ENCODE measurements at places on chromosomes 2 and 18.

DNA sequence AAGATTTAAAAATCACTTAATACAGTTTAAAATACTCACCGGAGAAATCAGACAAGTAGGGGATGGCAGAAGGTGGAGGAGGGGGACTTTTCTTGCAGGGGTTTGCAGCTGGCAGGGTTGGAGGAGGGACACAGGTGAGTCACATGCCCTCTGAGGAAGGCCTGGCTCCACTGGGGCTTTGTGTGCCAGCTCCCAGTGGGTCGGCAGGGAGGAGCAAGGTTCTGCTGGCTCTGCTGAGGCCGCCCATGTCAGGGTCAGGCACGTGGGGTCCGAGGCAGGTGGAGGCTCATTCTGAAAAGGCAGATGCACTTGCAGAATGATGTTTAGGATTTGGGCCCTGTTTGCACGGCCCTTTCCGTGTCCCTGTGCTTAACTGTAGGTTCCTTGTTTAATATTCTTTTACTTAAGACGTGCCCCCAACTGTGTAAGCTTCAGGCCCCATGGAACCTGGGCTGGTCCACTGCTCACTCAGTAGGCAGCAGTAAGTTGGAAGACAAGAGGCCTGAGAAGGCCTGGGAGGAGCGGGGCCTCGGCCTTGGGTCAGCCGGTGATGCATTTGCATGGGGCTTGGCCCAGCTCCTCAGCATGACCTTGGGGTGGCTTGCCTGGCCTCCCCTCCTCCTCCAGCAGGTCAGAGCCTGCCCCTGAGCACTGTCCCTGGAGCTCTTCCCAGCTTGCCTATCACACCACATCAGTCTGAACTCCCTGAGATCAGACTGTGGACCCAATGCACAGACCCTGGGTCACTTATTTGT, 141.0 kb downstream of the GLI2 start:
- DNase-seq: no peak

DNA sequence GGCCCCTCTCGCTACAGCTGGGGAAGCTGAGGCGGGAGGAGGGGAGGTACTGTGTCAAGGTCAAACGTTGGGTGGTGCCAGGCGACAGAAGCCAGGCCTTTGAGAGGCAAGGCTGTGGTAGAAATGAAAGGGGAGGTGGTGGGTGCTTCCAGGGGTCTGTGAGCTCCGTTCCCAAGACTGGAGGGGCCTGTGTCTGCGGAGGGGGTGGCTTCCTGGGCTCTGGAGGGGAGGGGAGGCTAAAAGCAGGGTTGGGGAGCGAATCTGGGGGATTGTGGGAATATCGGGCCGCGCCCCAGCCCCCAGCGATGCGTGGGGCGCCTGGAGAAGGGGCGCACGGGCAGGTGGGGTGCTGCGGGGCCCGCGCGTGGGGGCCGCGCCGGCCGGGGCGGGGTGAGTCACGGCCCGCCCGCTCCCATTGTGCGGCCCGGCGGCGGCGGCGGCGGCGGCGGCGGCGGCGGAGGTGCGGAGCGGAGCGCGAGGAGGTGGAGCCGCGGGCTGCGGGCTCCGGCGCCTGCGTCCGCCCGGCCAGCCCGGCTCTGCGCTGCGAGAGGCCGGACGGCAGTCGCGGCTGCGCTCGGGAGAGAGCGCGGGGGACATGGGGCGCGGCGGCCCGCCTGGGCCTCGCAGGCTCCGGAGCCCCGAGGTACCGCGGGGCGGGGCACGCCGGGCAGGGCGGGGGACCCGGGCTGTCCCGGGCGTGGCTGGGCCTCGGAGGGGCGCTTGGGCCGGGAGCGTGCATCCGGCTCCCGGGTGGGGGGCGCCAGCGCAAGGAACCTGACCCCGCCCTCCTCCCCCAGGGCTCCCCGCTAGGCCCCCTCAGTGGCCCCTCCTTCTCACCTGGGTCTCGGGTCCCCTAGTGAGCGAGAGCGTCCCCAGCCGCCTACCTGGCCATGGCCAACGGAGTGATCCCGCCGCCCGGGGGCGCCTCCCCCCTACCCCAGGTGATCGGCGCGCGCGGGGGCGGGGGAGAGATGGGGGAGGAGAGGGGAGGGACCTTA, at the start of gene SLC4A3:
Gene SLC4A3 (plus strand): TSS at position 528 of the 998 bp plus-strand sequence. CDS start 363 bp downstream, at position 891.
- DNase-seq: no peak

DNA sequence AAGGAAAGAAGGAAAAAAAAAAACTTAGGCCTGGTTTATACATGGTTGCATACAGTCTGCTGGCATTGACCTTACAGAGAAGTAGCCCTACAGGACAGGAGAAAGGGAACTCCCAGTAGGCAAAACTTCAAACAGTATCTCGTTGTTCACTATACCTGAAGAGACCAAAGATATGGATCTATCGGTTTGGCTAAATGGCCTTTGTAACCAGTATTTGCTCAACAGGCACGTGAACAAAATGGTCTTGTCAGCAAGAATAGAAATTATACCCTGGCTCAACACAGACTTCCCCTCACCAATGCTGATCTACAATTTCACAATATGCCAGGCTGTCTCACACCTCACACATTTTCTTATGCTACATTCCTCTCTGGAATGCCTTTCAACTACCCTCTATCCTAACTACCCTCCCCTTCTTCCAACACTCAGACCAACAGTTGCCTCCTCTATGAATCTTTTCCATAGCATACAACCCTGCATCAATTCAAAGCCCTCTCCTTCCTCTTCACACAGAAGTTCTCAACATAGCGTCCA, 13.7 kb downstream of the HYCC2 start:
- no peak for DNase-seq

DNA sequence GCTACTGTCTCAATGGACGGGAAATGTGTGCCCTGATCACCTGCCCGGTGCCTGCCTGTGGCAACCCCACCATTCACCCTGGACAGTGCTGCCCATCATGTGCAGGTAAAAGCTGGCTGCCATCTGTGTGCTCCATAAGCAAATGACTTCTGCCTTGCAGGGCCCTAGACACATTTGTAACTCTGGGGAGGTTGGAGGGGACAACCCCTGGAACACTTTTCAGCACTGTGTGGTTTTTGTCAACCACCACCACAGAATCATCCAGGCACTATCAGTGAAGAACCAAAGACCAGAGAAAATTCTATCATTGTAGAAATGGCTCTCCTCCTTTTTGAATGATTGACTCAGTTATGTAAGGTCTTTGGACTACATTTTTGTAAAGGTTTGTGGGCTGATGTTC, 84.3 kb downstream of the FEZ2 start:
- DNase-seq: no peak

DNA sequence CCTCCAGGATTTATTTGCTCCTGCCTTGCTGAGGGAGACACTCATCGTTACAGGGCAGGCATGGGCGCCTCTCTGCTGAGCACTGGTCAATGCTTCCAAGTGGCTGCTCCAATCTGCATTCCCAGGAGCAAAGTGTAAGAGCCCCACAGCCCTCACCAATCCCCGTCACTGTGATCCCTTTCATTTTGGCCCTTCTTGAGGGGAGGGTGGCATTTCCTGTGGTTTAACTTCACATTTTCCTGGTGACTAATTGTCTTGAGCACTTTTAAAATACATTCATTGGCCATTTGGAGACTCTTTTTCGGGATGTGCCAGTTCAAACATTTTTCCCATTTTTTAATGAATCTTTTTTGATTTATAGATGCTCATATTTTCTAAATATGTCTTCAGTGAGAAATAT, 33.0 kb downstream of the TPO start:
- DNase-seq: no peak

DNA sequence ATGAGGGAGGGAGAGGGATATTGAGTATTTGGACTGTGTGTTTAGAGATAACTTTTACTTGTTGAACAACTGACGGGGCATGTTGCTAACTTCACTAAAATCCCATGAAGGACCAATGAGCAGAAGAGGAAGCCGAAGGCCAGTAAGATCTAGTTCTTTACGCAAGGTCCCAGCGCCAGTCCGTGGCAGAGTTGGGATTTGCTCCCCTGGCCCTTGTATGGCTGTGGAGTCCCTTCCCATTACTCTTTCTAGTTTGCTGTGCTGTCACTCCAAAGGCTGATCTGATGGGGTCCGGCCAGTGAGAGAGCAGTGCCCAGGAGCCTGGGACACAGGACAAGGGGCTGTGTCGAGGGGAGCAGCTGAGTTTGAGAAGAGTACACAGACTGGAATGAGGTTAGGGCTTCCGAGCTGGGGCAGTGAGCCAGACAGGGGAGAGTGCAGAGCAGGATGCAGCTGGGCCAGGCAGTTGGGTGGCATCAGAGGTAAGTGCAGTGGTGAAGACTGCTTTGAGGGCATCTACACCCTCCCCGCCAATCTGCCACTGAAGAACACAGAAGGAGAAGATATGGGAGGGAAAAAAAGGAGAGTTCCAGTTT, 692.9 kb upstream of the HS6ST1 start:
- DNase-seq: no peak

- no peak for DNase-seq
Observed at GRCh38 chr2:23330214-23330613, 54.8 kb upstream of the KLHL29 start.

DNA sequence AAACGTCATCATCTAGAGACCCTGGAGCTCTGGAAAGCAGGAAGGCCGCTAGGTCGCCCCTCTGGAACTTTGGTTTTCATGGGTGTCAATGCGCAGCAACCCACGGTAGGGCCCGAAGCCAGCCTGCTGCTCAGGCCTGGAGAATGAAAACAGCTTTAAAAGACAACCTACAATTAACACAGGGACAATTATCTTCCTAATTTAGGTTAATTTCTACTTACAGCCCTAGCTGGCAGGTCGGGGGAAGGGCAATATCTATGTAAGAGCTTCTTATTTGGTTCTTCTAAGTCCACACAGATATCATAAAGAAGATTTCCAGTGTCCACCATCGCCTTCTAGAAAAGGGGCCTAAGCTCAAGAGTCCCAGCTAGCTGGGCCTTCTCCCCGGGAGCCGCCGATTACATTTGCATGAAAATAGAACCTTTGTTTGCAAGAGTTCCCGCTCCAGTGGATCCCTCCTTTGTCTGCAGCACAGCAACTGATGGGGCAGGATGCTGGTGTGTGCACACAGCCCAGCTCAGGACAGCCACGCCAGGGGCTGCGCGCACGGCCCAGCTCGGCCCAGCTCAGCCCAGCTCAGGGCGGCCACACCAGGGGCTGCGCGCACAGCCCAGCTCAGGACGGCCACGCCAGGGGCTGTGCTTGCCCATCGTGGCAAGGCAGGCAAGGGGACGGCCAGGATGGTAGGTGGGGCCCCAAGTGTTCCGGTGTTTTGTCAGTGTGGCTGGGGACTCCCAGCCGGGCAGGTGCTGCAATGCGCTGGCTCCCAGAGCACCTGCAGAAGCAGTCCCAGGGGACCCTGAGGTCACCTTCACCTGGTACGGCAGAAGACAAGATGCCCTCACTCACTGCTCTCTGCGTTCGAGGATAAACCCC, 109.1 kb downstream of the HDAC4 start:
- no peak for DNase-seq

DNA sequence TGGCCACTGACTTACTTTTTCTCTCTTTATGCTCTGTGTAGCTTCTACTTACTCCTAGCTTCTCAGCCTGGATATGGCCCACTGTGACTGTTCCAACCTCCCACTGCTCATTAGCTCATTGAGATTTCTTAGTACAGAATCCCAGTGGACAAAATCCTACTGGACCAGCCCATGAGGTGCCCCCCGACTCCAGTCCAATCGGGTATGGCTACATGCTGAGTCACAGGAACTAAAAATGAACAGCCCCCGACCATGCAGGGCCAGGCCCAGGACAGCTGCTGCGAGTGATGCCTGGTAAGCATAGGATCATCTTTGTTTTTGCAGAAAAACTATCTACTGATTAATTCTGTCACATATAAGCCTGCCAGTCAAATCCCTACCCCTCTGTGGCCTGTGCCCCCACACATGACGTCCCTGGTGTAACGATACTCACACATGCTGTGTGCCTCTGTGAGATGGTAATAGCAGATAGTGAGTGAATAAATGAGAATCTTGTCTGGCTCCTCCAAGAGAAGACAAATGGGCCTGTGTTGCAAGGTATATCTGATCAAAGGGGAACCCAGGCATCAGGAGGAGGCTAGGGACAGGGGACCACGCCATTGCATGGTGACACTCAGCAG, 85.9 kb upstream of the KLF7 start:
- DNase-seq: no peak

DNA sequence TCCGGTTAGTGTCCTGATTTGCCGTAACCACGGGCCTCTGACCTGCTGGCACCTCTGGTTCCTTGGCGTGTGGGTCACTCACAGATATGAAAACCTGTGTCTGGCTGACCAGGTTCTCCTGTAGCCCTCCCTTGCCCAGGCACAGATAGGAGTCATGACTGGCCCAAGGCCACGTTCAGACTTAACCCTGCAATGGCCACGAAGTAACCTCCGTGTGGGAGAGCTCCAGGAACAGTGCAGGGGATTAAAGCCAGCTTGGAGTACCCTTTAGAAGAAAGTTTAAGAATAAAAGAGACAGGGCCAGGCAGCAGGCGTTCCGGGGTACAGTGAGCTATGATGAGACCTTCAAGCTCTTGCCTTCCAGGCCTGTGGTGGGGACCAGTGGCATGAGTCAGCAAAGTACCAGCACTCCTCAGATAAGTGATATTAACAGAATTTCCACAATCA, 25.5 kb downstream of the CENPO start:
- DNase-seq: no peak

DNA sequence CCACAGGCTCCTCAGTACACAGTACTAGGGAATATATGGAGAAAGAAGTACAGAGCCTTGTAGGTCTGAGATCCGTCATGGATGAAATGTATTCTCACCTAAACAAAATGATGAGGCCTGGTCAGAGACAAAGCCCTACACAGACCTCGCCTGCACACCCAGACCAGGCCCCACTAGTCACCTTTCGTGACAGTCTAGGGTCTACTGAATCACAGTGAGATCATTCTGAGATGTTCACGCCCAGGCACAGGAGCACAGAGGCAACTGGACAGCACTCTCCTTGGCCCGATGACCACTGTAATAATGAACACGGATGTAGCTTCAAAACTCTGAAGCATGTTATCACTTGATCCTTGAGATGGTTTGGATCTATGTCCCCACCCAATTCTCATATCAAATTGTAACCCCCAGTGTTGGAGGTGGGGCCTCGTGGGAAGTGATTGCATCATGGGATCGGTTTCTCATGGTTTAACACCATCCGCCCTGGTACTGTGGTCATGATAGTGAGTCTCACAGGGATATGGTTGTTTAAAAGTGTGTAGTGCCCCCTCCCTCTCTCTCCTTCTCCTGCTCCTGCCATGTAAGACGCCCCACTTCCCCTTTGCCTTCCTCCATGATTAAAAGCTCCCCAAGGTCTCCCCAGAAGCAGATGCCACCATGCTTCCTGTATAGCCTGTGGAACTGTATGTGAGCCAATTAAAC, 15.1 kb downstream of the DOCK10 start:
- no peak for DNase-seq

GRCh38 chr2:229392196-229392595, 121.1 kb upstream of the PID1 start:
- no peak for DNase-seq

DNA sequence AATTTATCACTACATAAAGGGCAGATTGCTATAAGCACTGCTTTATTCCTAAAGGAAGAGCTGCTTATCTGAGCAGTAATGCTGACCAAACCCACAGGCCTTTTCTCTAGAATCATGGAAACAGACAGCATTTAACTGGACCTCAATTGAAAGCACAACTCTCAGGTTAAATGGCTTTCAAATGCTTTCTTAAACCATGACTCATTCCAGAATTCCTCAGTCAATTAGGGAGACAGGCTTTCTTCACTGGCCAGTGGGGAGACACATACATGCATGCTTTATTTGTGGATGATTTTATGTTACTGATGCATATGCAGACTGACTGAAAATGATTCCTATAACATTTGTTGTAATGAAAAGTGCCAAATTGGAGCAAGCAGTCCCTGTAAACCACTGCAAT, 114.6 kb downstream of the ACVR1 start:
- no peak for DNase-seq

- DNase-seq: no peak
Observed at GRCh38 chr2:240810621-240811020, 9.4 kb downstream of the KIF1A start.

GRCh38 chr2:16012029-16012596, 71.8 kb downstream of the MYCN start:
- DNase-seq: no peak

All from cortex of kidney (tissue), 1 donor.